ENCODE measurements at places on chromosomes 7 and 10.

DNA sequence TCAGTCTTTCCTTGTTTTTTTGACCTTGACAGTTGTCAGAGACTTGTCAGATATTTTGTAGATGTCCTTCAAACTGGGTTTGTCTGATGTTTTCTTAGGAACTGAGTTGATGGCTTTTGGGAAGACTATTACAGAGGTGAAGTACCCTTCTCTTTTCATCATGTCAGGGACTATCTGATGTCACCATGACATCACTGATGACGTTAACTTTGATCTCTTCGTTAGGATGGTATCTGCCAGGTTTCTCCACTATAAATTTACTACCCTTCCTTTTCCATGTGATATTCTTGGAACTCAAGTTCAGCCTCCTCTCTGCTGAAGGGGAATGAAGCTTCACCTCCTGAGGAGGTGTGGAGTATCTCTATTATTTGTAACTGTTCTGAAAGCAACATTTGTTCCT is 78.5 kb downstream of the SUGCT start:
- DNase-seq = no peak

DNA sequence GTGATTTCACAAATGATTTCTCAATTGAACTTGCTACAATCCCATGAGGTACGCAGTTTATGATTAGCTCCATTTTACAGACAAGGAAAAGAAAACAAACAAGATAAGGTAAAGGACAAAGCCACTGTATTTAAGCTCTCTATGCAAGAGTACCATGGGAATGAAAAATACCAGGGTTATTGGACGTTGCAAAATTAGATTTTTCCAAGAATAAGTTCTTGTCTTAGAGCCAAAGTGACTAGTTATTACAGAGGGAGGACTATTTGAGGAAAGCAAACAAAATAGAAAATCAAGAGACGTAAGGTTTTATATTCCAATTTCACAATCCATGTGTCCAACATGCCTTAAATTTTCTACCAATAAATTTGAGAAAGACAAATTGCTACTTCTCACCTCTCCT is 97.9 kb upstream of the PTN start:
- no peak for DNase-seq

DNA sequence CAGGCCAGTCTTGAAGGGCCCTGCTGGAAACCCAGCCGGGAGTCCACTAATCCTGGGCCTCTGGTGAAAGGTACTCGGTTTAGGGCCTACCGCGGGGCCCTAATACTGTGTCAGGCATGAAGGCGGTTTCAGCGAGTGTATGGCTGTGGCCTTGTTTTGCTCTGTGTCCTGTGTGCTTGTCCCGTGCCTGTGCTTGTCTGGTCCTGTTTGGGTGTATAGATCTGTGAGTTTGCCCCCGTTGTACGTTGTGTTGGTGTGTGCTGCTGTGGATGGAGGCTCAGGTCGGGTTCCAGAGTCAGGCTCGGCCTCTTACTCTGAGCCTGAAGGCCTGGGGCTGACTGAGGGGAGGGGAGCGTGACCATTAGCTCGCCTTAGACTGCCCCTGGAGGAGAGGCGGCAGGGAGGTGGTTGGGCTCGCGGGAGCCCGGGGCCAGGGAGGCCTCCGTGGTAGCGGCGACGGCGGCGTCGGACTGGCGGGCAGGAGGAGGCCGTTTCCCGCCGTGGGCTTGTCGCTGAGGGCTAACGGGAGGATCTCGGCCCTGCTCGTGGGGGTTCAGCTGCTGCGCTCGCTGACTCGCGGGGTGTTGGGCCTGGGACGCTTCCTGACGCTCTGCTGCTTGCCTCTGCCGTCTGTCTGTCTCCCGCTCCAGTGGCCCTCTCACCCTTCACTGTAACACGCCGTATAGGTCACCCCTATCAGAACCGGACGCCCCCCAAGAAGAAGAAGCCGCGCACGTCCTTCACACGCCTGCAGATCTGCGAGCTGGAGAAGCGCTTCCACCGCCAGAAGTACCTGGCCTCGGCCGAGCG is 2.6 kb downstream of the TLX1 start:
- no peak for DNase-seq

DNA sequence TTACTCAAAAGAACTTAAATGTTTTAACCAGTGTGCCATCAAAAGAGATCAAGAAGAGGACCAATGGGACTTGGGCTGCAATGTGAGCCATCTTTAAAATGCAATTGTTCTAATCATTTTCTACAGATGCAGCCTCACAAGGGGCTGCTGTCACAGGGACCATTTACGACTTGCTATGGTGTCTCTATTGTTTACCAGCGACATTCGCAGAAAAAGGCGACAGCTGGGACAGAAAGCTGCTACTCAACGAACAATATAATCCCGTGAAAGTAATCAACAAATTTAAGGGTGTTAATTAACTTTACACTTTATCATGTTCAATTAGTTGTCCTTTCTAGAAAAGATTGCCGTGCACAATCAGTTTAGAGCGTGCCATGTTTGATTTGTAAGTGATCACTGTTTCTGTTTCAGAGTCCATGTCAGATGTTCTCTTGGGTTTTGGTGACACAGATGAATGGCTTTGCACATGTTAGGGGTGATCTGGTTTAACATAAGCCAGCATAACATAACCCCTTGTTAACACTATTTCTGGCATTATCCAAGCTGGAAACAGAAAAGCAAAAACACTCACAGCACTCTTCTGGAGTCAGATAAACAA is 110.8 kb downstream of the HIBADH start:
- no peak for DNase-seq

DNA sequence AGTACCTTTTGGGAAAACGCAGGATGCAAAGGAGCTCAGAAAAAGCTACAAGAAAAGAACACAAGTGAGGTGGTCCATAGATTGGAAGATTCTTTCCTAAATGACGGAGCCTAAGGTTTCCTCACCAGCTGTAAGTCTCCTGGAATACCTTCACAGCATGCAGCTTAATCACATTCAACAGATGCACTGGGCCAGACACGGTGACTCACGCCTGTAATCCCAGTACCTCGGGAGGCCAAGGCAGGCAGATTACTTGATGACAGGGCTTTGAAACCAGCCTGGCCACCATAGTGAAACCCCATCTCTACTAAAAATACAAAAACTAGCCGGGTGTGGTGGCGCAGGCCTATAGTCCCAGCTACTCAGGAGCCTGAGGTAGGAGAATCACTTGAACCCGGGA is 228.7 kb downstream of the FRMD4A start:
- no peak for DNase-seq

- DNase-seq = peak; percentile 87
These were observed 4.4 kb downstream of the NACAD start for GRCh38 chr7:45084336-45084735.

- DNase-seq = no peak
These were observed 5.1 kb downstream of the ARHGAP22 start for GRCh38 chr10:48599830-48600134.

DNA sequence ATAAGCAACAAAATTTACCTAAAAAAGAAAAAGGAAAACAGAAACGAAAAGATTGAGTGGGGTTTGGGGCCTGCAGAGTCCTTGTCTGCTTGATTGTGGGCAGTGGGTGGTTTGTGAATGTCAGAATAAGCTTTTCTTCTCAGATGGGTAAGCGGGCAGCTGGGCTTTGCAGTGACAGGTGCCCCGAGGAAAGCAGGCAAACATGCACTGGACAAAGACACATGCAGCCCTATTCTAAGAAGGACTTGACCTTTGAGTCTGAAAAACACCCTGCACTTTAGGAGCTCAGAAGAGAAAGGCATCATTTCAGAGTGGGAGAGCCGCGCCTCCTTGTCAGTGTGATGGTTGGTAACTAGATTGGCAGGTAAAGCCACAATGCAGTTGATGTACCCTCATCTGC is 562.7 kb downstream of the PTPRN2 start:
- DNase-seq = no peak

- DNase-seq = peak; percentile 38
These were observed 71.7 kb upstream of the TMEM106B start for GRCh38 chr7:12139416-12139815.

DNA sequence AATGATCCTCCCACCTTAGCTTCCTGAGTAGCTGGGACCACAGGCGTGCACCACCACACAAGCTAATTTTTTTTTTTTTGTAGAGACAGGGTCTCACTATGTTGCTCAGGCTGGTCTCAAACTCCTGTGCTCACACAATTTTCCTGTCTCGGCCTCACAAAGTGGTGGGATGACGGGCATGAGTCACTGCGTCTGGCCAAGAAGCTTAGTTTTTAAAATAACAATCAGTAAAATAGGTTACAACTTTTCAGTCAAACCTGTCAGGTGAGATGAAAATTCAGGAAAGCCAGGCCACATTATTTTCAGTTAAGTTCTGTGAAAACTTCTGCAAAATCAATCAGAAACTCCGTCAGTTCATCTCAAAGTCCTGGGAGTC is 55.4 kb downstream of the FAM241B start:
- no peak for DNase-seq

All from COLO829 (cell line).